ENCODE measurements at places on chromosomes 2 and 18.

- DNase-seq: peak; percentile 45
These were observed 35.6 kb downstream of the GLI2 start for GRCh38 chr2:120771111-120771780.

DNA sequence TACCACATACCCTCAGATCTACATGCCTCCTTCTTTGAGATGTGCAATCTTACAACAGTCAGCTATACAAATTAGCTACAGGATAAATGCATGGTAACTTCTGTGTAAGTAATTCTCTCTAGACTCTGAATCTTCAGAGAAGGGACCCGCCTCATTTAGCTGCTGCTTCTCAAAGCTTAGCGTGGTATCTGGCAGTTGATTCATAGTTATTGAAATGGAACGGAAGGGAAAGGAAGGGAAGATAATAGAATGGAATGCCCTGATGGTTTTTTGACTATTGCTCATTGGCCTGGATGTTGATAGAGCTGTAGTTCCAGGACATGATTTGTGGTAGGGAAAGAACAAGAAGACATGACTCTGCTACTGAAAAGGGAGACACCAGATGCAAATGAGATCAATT lies 498.1 kb upstream of the CRIM1 start:
- DNase-seq: no peak

GRCh38 chr2:217996361-217996760 lies 6.4 kb downstream of the TNS1 start:
- DNase-seq: peak; percentile 37

GRCh38 chr2:20207051-20207450 lies 17.9 kb downstream of the SDC1 start:
- DNase-seq: no peak

- no peak for DNase-seq
These were observed 179.1 kb downstream of the ANKRD44 start for GRCh38 chr2:197131558-197131855.

DNA sequence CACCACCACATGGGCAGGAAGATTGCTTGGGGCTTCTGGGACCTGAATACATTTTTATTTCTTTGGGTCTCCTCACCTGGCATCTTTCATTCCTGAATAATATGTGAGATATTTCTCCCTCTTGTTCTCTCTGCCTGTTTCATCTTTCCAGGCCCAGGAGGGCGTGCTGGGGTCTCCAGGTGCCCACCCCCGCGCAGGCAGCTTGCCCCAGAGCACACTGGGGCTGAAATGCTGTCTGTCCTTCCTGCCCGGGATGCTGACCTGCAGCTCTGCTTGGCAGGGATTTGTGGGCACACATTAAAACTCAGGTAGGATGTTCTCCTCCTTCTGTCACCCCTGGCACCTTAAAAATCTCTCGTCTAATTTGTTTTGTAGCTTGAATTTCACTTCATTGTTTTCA lies 39.7 kb upstream of the TEX51 start:
- no peak for DNase-seq

- DNase-seq: no peak
These were observed 48.6 kb upstream of the DNAH7 start for GRCh38 chr2:196117214-196117705.

- no peak for DNase-seq
These were observed 118.3 kb downstream of the MGAT5 start for GRCh38 chr2:134372141-134372540.

DNA sequence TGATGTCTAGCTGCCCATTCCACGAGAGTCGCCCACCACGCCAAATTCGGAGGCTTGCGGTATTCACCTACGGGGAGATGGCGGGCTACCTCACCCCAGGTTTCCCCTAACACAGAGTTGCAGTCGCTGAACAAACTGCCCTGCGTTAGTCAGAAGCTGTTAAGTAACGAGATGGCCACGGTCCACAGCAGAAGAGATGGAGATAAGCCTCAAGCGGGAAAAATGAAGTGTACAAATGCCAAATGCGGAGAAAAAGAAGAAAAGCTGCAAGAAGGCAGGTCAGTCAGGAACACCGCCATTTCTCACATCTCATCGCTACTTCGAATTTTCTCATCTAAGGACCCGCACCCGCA lies 425 bp downstream of the ASB3 start:
- DNase-seq: peak; percentile 25

- DNase-seq: no peak
These were observed 68.1 kb upstream of the LYPD6B start for GRCh38 chr2:148970385-148970784.

DNA sequence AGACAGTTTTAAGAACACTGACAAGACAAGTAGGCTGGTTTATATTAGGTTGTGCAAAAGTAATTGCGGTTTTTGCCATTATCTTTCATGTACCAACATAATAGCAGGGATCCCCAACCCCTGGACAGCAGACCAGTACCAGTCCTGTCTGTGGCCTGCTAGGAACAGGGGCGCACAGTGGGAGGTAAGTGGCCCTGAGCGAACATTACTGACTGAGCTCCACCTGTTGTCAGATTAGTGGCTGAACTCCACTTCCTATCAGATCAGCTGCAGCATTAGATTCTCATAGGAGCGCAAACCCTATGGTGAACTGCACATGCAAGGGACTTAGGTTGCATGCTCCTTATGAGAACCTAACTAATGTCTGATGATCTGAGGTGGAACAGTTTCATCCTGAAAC lies 921.9 kb downstream of the CCDC85A start:
- no peak for DNase-seq

DNA sequence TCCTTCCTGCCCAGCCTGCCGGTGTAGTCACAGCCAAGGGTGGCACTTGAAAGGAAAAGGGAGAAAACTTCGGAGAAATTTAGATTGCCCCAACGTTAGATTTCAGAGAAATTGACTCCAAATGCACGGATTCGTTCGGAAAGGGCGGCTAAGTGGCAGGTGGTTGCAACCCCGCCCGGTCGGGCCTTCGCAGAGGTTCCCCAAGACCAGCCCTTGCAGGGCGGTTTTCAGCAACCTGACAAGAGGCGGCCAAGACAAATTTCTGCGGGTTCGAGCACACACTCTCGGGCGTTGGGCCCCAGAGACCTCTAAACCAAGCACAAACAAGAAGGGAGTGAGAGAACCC lies 4.8 kb downstream of the ONECUT2 start:
- no peak for DNase-seq

DNA sequence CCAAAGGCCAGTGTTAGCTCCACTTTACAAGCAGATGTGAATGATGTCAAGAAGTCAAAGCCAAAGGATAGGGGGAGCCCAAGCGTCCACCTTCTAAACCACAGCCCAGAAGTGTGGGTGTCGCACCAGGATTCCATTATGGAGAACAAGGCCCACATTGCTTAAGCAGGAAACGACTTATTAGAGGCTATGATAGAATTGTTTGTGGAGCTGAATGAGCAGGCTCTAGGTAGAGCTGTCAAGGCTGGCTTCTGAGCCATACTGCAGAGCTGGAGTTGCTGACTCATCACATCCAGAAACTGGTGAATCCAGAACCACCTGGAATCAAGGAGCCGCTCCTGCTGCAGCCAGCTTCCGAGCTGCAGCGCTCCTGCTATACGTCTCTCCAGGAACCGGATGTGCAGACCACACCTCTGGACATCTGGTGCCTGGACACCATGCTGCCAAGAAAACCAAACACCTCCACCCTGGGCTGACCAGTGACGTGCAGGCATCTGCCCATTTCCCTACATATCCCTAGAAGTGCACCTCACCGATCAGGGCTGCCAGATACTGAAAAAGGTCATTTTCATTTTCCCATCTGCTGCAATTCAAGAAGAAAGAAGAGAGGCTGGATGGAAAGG lies 6.2 kb upstream of the TWIST2 start:
- DNase-seq: no peak

DNA sequence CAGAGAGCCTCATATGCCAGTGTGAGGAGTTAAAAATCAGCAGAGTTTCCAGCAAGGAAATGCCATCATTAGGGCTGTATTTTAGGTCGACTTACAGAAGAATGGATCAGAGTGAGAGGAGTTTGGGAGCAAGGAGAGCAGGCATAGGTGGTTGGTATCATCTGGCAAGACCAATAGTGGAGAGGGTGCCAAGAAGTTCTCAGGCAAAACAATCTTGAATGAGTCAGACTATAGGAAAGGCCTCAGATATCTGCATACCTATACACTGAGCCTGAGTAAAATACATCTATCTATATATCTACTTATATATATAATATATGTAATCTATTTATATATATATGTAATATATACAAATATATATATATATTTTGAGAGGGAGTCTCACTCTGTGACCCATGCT lies 57.3 kb downstream of the TMEFF2 start:
- DNase-seq: no peak

DNA sequence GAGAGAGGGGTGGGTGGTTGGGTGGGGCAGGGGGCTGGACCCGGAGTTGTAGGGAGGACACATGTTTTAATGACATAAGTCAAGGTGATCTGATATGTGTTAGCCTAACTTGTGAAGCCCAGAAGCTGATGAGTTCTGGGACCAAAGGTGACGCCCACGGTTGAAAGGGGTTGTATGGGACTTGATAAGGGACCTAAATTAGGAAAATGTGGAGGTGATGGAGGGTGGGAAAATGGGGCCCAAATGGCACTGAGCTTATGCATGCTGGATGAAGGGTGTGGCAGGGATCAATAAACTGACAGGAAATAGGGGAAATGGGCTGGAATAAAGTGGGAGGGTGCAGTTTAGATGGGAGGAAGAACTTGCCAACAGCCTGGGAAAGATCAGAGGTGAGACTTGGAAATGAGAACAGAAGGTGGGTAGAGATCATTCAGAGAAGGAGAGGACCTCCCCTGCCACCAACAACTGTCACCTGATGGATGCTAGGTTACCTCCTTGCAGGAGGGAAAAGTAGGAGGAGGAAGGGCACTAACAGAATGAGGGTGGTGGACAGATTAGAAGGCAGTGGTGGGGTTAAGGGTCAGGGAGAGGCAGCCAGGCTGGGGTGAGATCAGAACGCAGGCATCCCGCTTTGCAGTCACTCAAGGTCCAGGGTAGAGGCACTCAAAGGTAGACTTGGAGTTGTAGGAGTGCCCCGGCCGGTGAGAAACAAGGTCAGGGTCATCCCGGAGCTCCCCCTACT lies 15.3 kb downstream of the WNT10A start:
- DNase-seq: no peak

All from HS-5 (cell line).